Nasal cavity respiratory epithelium epithelial cell of viscerocranial mucosa (primary cell): ENCODE measurements at places on chromosomes 2 and 18. TPM values are rescaled to one million over a fixed set of nuclear protein-coding genes. Genes with fewer than 3 reads are reported as not detected.

ALPG gene
- not detected in 2 replicates for total RNA-seq

SCYGR3 gene
- total RNA-seq = not detected in 2 replicates

UPP2 gene
- total RNA-seq = not detected in 2 replicates

PAIP2B gene
- 3.1 and 5.3 TPM in 2 replicates for total RNA-seq

ESPNL gene
- under 0.01 and 0.14 TPM in 2 replicates for total RNA-seq

ICA1L gene
- total RNA-seq = 1.4 and 2.1 TPM in 2 replicates
